ENCODE measurements at places on chromosomes 6 and 20.
A peak's percentile ranks its signal among the peaks of the same experiment; 100 is the strongest.

GRCh38 chr6:111604259-111605099 lies 1.2 kb downstream of the TRAF3IP2 start:
- DNase-seq, result no peak

GRCh38 chr20:22466447-22467171 lies 117.8 kb downstream of the FOXA2 start:
- no peak for DNase-seq

GRCh38 chr20:34887023-34887422 lies 10.6 kb downstream of the ACSS2 start:
- no peak for DNase-seq

- DNase-seq, result no peak
These were observed 412.7 kb downstream of the GRIK2 start for GRCh38 chr6:101806241-101806640.

GRCh38 chr6:1610497-1611321 lies 994 bp downstream of the FOXC1 start:
- no peak for DNase-seq

DNA sequence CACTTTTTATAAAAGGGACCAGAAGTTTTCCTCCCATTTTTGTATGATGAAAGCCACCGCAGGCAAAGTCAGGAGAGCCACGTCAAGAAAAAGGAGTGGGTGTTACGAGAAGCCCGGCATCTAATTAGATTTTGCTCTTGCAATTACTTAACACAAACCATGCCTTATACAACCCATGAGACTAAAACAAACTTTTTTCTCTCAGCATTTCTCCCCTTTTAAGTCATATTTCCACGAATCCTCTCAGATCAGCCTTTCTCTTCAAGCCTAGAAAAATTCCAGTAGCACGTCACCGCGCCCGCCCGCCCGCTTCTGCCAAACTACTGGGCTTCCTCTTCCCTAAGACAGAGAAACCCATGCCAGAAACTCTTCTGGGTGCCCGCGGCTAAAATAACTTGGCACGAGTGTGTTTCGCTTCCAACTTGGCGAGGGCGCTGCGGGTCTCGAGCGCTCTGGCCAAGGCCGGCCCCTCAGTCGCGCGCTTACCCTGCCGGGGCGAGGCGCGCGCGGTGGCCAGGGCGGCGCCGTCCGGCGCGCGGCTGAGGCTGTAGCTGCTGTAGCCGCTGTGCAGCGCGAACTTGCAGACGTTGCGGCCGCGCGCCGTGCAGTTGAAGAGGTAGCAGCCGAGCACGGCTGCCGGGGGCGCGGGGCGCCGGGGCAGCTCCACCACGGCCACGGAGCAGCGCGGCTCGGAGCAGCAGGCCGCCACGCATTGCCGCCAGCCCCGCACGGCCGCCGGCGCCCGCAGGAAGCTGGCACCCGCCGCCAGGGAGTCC lies 1.0 kb downstream of the LRP11 start:
- DNase-seq, result peak; percentile 50

DNA sequence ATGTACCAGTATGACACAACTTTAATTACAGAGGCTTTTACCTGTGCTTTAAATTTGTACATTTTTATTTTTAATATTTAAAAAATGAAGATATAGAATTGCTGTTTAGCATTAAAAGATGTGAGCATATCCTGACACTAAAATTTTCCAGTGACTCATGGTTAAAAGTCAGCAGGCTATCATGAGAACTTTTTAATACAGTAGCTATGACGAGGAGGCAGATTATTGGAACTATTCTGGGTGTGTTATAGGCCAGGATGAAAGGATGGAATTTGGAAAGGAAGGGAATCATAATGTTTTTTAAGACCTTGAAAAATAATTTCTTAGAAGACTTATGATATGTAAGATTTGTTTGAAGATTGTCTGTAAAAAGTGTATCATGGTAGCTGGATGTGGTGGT lies 91.0 kb downstream of the GFRA4 start:
- no peak for DNase-seq

DNA sequence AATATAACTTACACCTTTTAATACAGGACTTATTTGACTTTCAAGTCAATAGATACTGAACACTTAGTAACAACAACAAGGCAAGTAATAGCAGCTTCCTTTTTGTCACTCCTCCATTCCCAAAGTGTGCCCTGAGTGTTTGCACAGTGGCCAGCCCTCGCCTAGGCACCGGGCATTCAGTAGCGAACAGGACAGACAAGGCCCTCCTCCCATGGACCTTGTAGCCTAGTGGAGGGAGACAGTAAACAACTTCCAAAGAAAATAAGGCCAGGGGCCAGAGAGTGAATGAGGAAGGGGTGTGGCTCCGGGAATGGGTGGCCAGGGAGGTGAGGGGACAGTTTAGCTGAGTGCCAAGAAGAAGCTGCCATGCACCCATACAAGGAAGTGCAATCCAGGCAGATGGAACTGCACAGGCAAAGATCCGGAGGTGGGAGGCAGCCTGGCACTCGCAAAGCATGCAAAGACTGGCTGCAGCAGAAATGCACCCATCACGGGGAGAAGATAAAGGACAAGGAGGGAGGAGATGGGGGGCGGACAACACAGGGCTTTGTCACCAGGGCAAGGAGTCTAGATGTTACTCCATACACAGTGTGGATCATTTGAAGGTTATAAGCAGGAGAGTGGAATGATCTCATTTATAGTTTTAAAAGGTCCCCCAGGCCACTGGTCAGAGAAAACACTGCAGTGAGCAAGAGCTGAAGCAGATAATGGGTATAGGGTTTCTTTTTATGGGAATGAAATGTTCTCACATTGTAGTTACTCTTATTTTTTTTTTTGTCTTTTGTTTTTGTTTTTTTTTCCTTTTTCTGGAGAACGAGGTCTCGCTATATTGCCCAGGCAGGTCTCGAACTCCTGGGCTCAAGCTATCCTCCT lies 32.2 kb downstream of the ATP9A start:
- DNase-seq, result no peak

GRCh38 chr6:146410851-146411595 lies 132.6 kb upstream of the RAB32 start:
- DNase-seq, result no peak

DNA sequence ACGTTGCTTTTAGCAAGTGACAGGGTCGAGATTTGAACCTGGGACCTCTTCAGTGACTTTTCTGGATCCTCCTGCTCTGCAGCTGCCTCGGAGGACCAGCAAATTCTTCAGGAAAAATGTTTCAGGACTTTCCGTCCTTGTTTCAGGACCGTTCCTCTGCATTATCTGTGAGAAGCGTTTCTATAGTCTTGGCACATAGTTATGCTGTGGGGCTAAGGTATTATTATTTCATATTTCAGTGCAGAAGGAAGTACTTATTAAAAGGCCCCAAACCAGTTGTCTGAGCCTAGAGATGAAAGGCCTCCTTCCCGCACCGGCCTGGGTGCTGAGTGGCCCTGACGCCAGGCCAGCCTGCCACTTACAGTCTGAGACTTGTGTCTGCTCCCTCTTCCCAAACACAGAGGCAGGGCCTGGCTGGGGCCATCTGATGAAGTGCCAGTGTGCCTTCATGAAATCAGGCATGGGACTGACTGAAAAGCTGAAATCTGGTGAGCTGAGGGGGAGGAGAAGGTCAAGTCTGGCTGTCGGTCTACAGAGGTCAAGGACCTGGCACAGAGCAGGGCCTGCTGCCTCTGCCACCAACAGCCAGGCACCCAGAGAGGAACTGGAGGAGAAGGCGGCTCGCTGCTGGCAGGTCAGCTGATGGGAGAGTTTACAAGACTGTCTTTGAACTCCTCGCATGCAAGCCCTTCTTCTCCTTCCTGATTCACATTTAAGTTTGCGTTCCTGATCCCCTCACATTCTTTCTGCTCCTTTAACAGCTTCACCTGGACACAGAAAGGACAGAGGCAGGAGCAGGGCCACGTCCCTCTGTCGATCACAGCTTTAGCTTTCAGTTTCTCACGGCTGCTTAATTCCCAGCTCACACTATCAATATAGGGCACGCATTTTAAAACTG lies 8.9 kb upstream of the QKI start:
- DNase-seq, result peak; percentile 76

- DNase-seq, result no peak
These were observed 41.3 kb downstream of the TRMT11 start for GRCh38 chr6:126027601-126028000.

DNA sequence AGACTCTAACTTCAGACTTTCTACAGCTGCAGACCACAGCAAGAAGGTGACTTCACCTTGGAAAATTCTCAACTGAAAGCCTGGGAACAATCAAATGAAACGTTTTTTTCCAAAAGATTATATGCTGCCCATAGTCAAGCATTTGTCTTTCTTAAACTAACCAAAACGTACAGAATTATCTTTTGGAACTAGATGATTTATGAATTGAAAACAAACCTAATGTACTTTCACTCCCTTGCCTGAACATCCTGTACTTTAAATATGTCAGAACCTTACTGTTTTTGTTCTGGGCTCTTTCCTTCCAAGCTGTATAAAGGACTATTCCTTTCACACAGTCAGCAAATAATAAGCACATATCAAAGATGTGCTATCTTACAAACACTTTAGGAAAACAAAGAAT lies 62.4 kb upstream of the TNFAIP3 start:
- DNase-seq, result no peak

GRCh38 chr6:12327391-12327790 lies 37.2 kb downstream of the EDN1 start:
- no peak for DNase-seq

DNA sequence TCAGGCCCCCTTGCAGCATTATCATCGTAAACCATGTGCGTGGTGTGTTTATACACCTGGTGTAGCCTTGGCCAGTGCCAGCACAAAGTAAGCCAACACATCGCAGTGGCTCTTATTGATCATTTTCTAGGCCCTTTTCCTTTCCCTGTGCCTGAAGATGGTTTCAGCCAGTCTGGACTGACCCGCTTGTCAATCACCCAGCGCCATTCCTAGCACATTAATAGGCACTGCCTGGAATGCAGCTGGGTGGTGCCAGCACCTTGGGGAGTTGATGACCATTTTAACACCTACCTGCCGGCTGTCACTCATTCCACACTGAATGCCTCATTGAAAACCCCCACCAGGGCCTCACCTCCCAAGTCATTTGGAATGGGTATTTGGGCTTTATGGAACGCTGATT lies 4.9 kb upstream of the UQCC2 start:
- DNase-seq, result no peak

GRCh38 chr20:37267667-37268313 lies 6.2 kb upstream of the GHRH start:
- DNase-seq, result no peak

DNA sequence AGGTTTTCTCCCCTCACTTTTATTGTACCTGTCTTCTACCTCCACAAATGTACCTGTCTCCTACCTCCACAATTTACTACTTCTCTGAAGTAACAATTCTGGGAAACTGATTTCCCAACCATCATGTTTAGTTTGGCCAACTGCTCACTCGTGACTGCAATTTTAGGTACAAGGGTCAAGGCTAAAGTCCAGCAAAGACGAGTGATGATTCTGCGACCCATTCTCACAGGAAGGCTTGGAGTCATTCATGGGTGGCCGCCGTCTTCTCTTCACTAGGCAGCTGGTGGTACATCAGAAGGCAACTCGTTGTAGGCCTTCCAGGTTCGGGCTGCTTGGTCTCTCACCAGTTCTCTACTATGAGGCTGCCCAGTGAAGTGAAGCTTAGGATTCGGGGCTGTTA lies 483.8 kb upstream of the JARID2 start:
- DNase-seq, result no peak

DNA sequence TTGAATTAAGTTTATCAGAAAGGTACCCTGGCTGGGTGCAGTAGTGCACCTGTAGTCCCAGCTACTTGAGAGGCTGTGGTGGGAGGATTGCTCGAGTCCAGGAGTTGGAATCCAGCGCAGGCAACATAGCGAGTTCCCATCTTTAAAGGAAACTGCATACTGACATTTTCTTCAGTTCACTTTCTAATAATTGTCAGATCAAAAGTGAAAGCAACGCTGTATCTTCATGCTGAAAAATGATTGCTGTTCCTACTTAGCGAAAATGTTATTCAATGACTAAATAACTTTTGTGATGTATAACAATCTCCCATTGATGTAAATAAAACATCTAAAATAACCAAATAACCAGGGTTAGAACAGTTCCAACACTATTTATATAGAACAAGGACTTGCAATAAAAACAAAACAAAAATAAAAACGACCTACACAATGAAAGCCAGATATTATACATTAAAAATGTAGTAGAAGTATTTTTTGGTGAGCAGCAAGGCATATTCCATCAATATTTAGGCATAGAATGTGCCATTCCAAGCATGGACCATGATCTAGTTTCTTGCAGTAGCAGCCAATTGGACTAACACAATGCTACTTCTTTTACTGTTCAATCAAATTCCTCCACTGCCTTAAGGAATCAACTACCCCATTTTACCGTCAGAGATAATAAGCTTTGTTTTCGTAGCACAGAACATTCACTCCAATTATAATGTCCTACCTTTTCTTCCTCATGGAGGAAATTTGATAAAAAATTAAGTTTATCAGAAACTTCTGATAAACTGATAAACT lies 1.5 kb downstream of the LATS1 start:
- DNase-seq, result no peak
